Posterior cingulate gyrus (tissue), 11 donors: ENCODE measurements at places on chromosomes 12 and 14.

GRCh38 chr12:125907351-125907750 lies 842.1 kb downstream of the AACS start:
- no peak for DNase-seq

- no peak for DNase-seq
These were observed 175.9 kb upstream of the BMP4 start for GRCh38 chr14:54132496-54132895.

DNA sequence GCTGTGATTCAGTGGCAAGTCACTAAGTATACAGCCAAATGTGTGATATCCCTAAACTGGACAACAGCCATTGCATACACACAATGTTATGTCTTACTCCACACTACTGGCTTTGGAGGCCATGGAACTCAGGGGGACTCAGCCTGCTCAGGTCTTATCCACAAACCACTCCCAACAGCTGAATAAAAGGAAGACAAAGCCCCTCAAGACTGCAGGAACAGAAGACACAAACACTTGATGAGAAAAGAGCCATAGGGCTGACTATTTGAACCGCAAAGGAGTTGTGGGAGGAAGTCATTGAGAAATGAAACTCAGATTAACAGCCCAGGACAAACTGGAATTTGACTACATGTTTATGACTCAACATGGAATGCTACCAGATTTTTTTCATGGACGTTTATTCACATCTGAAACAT lies 40.9 kb downstream of the PTGER2 start:
- no peak for DNase-seq

- DNase-seq: no peak
These were observed 185.6 kb downstream of the EPS8 start for GRCh38 chr12:15603474-15604085.

GRCh38 chr14:74977164-74977900 lies 21.9 kb upstream of the PGF start:
- DNase-seq: no peak
